ENCODE measurements at places on chromosomes 5 and 9. TPM values are rescaled to one million over a fixed set of nuclear protein-coding genes. Genes with fewer than 3 reads are reported as not detected.

Gene TPRN
- total RNA-seq = 4.1 TPM

Gene TOMM5
- 143 TPM for total RNA-seq

Gene CSF1R
- total RNA-seq = under 0.01 TPM

Gene LRRC26
- not detected for total RNA-seq

Gene PHF19
- total RNA-seq = 7.0 TPM

Gene FOXI1
- total RNA-seq = not detected

Gene WDR38
- total RNA-seq = not detected
